Suppressor macrophage (primary cell): ENCODE measurements at places on chromosomes 6 and 20.

DNA sequence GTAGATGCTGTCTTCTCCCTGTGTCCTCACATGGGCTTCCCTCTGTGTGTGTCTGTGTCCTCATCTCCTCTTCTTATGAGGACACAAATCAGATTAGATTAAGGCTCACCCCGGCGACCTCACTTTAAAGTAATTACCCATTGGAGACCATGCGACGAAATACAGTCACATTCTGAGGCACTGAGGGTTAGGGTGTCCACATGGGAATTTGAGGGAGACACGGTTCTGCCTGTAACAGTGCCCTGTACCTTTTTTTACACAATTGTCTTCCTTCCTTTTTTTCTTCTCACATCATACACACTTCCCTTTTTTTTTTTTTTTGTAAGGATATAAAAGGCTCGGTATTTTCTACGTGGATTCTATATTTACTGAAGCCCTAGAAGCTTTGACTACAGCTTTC is 48.9 kb downstream of the DEK start:
- DNase-seq, result peak; percentile 63

GRCh38 chr6:70684794-70685493 is 17.3 kb downstream of the SMAP1 start:
- DNase-seq, result no peak

- no peak for DNase-seq
Observed at GRCh38 chr6:145609521-145609920, 125.8 kb downstream of the EPM2A start.

DNA sequence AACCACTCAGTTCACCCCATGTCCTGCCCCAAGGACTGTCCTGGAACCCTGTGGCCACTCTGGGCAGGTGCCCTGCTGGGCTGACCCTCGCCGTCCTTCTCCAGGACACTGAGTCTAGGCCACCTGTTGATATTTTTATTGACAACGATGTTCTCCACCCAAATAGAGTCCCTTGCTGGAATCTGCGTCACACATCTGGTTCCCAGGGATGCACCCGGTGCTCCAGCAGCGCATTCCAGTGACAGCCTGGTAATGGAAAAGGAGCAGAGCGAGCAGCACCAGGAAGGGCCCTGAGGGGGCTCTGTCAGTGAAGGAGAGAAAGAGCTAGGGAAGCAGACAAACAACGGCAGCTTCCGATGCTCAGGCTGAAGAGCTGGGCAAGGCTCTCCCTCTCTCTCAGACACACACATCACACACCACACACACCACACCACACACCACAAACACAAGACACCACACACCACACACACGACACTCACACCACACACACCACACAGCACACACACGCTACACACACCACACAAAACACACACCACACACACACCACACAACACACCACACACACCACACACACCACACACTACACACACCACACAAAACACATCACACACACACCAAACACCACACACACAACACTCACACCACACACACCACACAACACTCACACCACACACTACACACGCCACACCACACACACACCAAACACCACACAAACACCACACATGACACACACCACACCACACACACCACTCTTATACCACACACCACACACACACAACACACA is 117.9 kb upstream of the THBS2 start:
- DNase-seq, result no peak

GRCh38 chr6:129793447-129793846 is 67.7 kb downstream of the TMEM244 start:
- no peak for DNase-seq

- no peak for DNase-seq
Observed at GRCh38 chr6:219019-219570, 73.2 kb upstream of the DUSP22 start.

GRCh38 chr6:35080016-35080680 is 61.0 kb downstream of the TCP11 start:
- no peak for DNase-seq

DNA sequence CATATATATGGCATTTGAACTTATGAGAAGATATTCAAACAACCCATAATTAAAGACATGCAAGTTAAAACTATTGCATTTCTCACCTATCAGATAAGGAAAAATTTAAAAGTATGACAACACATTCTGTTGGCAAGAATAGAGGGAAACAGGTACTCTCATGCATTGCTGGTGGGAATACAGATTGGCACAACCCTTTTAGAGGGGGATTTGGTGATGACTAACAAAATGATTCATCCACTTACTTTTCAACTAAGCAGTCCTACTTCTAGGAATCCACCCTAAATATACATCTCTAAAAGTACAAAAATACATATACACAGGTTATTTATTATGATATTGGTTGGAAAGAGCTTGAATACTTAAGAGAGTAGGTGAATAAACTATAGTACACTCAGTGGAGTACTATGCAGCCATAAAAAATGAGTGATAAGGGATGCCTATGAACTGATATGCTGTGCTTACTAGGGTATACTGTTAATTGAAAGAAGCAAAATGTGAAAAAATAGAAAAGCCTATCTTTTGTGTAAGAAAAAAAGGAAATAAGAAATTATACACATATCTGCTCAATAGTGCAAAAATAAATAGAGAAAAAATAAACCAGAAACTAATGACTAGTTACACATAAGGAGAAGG is 42.2 kb downstream of the ADAT2 start:
- DNase-seq, result no peak

DNA sequence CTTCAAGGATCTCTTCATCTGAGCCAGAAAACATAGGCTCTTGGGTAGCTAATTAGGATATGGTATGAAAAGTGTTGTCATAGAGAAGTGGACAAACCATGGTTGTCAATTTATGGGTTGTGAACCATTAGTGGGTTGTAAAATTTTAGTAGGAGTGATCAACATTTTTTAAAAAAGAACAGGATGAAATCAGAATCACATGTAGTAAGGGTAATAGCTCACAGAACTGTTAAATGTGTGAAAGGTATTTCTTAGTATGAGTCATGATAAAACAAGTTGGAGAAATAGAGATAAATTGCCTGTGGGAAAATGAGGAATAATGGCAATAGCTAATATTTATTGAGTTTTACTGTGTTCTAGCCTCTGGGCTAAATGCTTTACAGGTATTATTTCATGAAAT is 113.4 kb downstream of the MAP3K4 start:
- DNase-seq, result peak; percentile 24

- DNase-seq, result no peak
Observed at GRCh38 chr6:2440516-2440915, 195.1 kb upstream of the GMDS start.

DNA sequence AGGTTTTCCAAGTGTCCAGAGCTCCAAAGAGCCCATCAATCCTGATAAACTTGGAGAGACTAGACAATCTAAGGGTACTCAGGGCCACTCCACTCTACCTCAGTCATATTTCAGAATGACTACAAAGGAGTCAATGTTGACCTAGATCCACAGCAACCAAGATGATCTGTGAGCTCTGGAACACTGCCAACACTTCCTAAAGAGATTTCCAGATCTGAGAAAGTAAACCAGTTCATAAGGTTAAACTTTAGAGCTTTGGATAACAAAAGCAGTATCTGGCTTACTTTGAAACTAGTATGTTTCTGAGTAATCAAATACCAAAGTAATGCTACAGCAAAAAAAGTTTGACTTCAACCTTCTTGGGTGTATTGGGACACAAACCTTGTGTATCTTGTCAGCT is 122.7 kb downstream of the BTBD9 start:
- DNase-seq, result no peak

DNA sequence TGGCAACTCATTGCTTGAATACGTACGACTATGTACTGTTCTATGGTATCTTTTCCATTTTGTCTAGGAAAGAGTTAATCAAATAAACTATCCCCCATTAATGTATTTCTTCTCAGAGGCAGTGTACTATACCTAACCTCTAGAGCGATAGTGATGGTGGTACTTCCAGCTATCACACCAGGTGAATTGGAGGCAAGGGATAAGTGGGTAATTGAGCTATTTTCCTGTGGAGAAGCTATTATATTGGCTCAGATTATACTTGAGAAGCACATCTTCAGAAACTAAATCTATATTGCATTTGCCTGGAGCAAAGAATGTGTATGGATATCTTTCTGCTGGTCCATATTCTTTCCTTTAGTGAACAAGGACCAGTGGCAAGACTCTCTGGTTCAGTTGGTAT is 430.7 kb upstream of the KHDRBS2 start:
- no peak for DNase-seq

- no peak for DNase-seq
Observed at GRCh38 chr20:24821391-24821790, 127.7 kb upstream of the CST7 start.

DNA sequence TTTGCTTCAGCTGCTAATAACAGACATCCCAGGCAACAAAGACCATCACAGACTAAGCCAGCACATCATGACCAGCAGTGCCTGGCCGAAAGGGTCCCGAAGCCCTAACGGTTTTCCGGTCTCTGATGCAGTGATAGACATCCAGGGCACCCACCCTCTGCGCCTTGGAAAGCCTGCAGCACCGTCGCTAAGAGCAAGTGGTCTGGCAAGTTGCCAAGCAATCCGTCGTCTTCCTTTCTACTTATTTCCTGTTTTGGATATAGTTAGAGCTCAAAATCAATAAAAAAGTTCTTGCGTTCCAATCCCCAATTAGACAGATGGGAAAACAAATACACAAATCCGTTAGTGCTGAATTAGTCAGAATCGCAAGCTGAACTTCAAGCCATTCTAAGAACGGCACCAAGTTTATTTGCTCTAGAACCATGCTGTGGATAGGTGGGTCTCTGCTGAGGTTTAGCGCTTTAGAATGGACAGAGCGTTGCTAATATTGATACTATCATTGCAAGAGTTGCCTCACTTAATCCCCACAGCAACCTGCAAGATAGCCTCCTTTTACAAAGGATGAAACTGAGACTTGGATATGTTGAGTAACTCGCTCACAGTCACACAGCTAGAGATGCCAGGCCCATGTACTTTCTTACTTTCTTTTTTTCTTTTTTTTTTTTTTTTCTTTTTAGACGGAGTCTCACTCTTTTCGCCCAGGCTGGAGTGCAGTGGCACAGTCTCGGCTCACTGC is 163.3 kb upstream of the SNX9 start:
- no peak for DNase-seq

GRCh38 chr6:2899596-2899995 is 3.5 kb downstream of the SERPINB9 start:
- DNase-seq, result no peak

DNA sequence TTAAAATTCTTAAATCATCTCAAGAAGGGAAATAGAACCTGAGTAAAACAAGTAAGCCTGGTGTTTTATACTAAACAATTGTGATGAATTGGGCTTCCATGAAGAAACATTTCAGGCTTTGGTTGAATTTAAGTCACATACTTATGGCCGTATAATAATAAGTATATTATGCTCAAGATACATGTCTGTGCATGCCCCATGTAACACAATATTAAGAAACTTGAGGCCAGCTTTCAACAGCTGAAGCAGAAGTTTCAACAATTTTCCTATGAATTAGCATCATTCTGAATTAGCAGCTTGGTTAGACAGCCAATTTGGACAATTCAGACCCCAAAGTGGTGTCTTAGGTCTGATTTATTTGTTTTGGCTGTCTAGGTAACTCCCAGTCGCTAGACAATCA is 243.7 kb downstream of the MYLK4 start:
- no peak for DNase-seq

DNA sequence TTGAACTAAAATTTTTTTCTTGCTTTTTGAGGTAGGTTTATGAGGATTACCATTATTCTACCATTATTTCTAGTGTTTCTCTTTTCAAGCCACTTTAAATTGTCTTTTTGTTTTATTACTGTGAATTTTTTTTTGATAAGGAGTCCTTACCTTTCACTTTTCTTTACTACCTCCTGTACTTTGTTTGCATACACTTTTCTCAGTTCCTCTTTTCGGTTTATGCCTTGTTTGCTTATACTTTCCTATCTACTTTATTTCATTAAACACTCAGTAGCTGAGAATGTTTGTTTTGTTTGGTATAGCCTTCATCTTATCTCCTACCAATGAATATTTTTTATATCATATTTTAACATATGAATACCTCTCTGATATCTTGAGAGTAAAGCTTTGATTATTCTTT is 147.9 kb downstream of the TFAP2B start:
- no peak for DNase-seq

DNA sequence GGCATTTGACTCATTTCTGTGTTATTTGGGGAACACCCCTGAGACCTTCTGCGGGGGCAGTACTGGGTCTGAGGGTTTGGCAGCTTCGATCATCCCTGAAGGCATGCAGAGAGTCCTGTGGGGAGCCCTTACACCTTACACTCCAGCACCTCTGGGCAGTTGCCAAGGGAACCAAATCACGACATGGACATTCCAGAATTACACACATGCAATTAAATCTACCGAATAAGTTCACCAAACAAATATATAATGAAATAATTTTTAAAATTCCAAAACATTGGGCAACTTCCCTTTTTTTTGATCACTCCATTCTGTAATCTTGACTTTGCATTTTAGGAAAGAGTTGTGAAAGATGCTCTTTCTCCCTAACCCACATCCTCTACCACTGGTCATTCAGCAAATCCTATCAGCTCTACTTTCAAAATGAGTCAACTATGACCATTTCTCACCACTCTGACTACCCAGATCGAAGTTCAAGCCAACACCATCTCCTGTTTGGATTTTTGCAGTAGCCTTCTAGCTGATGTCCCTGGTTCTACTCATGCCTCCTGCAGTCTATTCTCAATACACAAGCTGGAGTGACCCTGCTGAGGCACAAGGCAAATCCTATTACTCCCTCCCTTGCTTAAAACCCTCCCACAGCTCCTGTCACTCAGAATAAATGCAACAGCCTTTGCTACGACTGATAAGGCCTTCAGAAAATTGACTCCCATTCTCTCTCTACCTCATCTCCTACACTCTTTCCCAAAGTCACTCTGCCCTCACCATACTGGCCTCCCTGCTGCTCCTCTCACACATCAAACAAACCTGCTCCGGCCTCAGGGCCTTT is 533.3 kb downstream of the HACE1 start:
- peak; percentile 67 for DNase-seq

- DNase-seq, result no peak
Observed at GRCh38 chr6:16832721-16833120, 71.5 kb upstream of the ATXN1 start.
